ENCODE measurements at places on chromosomes 13 and 19.
A peak's percentile ranks its signal among the peaks of the same experiment; 100 is the strongest.

GRCh38 chr13:32587011-32587810, 959 bp downstream of the PDS5B start:
- DNase-seq = no peak

DNA sequence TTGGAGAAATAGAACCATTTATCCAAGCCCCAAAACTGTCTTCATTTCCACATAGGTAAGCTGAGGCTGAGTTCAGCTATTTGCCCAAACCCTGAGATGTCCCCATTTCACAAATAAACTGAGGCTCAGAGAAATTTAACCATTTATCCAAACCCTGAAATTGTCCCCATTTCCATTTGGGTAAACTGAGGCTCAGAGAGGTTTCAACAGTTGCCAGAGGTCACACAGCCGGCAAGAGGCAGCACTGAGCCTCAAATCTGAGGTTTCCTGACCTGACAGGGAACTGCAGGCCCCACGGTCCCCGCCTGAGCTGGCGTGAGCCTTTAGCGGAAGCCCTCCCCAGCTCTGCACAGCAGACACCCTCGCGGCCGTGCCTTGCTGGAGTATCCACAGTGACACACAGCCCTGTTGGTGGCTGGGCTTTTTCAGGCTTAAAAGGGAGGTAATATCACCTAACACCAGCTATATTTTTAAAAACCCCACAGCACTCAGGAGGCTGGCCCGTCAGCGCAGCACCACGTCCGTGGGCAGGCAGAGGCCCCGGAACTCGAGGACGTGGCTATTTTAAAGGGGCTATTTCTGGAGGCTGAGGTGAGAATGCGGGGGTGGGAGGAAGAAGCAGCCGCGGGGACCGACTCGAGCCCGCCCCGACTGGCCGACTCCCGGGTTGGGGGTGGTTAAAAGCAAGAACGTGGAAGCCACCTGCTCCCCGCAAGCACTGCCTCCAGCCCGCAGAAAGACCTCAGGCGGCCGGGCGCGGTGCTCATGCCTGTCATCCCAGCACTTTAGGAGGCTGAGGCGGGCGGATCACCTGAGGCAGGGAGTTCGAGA, 18.5 kb downstream of the PTPRS start:
- no peak for DNase-seq

GRCh38 chr19:6802336-6803035, 30.0 kb downstream of the VAV1 start:
- no peak for DNase-seq

DNA sequence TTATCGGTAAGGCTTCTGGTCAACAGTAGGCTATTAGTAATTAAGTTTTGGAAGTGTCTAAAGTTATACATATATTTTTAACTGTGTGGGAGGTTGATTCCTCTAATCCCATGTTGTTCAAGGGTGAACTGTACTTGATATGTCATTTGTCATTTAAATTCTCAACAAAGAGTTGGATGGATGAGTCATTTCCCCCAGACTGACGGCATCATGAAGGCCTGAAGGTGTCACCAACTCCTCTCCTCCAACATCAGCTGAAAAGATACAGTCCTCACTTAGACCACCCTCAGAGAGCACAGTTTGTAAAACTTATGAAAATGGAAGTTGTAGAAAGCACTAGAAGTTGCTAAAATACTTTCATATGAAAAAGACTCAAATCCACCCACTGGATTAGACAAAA, 48.8 kb downstream of the DCLK1 start:
- DNase-seq = no peak

DNA sequence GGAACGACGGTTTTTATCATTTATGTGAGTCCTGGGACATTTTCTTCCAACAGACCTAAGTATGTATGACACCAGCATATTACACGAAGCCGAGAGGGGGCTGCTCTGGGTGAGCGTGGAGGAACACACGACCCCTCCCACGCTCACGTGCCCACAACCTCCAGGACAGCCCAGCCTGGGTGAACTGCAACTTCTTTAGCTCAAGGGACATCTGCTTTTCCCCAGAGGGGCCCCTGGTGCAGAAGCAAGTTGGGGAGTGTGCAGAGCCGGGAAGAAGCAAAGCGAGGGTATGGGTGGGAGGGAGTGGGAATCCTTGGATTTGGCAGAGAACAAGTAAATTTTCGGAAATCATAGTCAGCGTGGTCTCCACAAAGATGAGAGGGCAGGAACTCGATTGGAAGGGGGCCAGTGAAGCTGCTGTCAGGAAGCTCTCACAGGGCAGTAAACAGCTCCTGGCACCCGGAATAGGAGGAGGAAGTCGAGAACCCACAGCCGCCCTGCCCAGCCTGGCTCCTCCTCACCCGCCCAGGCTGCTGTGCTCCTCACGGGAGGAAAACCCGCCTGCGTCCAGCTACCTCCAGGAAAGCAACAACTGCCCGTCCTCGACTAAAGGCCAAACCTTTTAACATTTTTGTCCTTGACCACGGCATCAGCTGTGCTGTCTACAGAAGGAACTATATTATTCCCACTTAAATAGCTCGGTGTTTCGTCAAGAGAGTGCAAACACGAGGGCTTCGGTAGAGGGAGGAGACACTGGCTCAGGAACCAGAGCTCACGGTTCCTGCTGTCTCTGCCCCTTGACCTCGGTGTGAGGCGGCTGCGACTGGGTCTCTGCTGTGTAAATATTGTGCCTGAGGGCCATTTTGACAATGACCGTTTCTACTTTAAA, 17.2 kb upstream of the CFAP97D2 start:
- no peak for DNase-seq

GRCh38 chr13:28239374-28239773, 101.0 kb downstream of the PAN3 start:
- peak; percentile 8 for DNase-seq

DNA sequence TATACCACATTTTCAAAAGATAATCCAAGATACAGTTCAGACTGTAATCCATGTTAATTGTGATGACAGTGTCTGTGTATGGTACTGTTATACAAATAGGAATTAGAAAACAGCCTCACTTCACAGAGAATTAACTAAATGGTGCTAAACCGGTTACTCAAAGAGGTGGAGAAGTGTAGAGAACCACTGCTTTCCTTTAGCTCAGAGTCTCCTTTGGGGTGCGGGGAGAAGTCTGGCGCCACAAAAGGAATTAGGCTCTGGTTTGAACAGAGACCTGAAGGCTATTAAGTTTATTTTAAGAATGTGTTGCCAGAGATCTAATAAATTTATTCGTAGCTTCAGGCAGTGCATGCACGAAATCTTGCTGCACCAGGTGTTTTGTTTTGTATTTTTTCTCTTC, 65.8 kb downstream of the FREM2 start:
- DNase-seq = no peak

GRCh38 chr13:45674908-45675307, 27.2 kb upstream of the CBY2 start:
- peak; percentile 42 for DNase-seq

DNA sequence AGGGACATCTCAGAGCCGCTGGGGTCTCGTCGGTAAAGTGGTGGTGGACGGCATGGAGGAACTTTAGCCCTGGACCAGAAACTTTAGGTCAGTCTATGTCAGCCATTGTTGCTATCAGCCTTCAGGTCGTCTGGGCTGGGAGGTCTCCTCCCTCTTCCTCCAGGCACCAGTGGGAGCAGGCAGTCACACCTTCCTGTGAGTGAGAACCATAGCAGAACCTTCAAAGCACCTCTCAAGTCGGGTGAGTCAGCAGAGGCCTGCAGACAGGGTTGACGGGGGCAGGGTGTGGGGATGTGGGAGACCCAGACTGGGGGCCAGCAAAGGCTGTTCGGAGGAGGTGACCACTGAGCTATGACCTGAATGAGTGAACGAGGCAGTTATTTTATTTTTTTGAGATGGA, 15.4 kb upstream of the SBNO2 start:
- DNase-seq = no peak

GRCh38 chr13:95440441-95441088, 112.0 kb upstream of the CLDN10 start:
- no peak for DNase-seq

- DNase-seq = no peak
These were observed 16.8 kb upstream of the ADPRHL1 start for GRCh38 chr13:113470073-113470472.

DNA sequence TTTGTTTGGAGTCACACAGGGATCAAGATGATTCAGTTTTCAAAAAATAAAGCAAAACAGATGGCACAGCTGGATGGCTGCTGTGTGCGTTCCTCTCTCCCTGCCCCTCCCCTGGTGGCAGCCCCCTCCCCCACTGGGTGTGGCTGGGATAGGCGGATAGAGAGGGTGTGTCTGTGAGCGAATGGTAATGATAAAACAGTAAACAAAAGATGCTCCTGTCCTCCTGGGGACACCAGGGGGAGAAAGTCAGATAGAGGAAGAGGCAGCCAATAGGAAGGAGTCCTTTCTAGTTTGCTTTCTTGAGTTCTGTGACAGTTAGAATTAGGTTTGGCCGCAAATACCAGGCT, 6.5 kb downstream of the TMEM255B start:
- no peak for DNase-seq

DNA sequence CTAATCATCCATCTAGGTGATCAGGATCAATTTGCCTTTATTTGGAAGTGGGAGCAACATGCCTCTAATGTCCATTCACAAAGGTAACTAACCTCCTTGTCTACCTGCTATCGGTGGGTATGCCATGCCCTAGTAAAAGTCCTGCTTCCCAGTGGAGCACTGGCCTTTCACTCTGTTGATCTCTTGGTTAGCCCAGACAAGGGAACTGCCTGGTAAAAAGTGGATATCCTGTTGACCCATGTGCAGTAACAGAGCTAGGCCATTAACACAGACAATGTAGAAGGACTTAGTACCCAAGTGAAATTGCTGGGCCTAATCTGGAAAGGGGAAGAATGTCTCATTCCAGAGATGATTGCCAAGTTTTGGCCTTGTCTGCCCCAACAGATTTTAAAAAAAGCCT, 171.5 kb upstream of the CSNK1A1L start:
- no peak for DNase-seq

GRCh38 chr19:49333418-49333805, 1.8 kb upstream of the CD37 start:
- no peak for DNase-seq

GRCh38 chr19:4326837-4327251, 11.8 kb downstream of the STAP2 start:
- DNase-seq = no peak

DNA sequence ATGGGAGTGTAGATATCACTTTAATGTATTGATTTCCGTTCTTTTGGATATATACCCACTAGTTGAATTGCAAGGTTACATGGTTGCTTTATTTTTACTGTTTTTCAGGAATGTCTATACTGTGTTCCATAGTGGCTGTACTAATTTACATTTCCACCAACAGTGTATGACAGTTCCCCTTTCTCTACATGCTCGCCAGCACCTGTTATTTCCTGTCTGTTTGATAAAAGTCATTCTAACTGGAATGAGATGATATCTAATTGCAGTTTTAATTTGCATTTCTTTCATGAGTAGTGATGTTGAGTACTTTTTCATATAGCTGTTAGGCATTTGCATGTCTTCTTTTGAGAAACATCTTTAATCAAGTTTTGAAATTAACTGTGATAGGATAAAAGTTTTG, 818.6 kb downstream of the SLITRK6 start:
- no peak for DNase-seq

GRCh38 chr13:28429685-28430290, 65.1 kb downstream of the FLT1 start:
- DNase-seq = no peak

DNA sequence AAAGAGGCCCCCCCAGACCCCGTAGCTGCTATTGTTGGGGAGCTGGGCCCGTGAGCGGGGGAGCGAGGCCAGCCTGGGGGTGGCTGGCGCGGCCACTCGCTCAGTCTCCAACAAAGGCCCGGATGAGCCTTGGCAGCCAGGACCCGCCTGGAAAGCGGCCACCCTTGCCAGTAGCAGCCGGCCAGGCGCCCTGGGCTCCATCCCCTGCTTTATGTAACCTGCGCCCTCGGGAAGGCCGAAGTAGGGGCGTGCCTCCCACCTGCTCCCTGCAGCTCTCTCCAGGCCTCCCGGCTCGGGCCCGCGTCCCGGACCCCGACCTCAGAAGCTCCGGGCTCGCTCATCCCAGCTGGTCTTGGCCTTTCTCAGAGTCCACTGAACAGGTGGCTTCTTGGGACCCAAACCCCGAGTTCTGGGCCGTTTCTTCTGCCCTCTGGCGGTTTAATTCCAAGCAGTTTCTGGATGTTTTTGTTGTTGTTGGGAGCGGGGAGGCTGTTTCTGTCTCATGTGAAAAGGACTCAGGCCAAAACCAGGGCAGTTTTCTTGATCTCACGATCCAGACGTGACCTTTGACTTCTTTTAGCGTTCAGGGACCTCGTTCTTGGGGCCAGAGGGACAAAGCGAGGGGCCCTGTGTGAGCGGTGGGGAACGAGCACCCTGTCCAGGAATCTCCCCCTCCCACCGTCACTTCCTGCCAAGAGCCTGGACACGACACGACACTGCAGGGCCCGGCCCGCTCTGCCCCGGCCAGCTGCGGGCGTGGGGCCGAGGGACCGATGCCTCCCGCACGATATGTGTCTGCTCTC, 1.2 kb downstream of the CDC34 start:
- DNase-seq = peak; percentile 36

DNA sequence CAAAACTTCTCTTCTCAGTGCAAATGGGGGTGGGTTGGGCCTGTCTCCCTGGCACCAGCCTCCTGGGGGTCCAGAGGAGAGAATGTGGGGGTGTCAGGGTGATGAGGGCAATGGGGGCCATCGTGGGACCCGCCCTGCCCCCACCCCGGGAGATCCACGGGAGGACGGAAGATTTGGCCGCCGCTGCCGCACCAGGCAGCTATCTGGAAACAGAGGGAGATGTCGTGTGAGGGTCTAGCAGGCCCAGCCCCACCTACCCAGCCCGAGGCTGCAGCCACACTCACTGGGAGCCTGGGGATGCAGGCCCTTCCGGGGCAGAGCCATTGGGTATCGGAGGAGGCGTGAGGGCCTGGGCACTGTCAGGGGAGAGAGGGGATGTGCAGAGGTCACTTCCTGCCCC, 1.8 kb upstream of the TMEM86B start:
- DNase-seq = no peak

DNA sequence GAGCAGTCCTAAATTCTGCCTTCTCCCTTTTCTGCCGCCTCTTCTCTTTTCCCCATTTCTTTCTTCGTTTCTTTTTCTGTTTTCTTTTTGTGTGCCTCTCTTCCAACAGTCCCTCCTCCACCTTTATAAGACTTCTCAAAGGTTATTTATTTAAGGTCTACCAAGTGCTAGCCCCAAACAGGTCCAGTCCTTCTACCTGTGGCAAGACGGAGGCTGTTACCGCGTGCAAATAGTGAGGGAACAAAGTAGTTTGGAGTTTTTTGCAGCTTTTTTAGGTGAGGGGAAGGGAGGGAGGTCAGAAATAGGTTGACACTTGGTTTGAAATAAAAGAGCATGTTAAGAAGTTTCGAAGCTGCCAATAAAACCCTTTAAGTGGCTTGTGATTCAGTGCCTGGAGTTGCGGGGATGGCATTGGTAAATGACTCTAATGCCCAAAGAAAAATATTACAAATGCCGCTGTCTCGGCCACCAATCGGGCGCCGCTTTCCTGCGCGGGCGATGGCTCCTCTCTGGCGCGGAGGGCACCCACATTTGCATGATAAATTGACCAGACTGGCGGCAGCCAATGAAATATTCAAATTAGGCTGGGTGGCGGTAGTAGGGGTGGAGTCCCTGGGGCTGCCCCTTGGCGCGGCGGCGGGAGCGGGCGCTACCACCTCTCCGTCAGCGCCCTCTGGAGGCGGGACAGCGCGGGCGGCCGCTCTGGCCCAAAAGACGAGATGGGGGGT, 7.5 kb upstream of the TSHZ3 start:
- no peak for DNase-seq

- no peak for DNase-seq
These were observed 18.3 kb downstream of the NWD1 start for GRCh38 chr19:16737911-16738310.

- no peak for DNase-seq
These were observed 276.0 kb downstream of the DNAJC15 start for GRCh38 chr13:43299374-43299773.

- peak; percentile 56 for DNase-seq
These were observed 21.0 kb downstream of the ITGBL1 start for GRCh38 chr13:101473458-101473857.

GRCh38 chr19:46042252-46042883, 1.6 kb upstream of the IGFL4 start:
- no peak for DNase-seq
